A549 (cell line): ENCODE measurements at places on chromosomes 4 and X. TPM values are rescaled to one million over a fixed set of nuclear protein-coding genes. Genes with fewer than 3 reads are reported as not detected.

Gene UGT2B11
- polyA plus RNA-seq = 0.09 to 0.16 TPM (median 0.14 TPM) in 3 replicates

Gene GLOD5
- polyA plus RNA-seq = not detected in 3 replicates

Gene RAB33A
- 0.09 to 0.32 TPM (median 0.12 TPM) in 3 replicates for polyA plus RNA-seq

Gene SERPINA7
- not detected in 3 replicates for polyA plus RNA-seq

Gene AMTN
- polyA plus RNA-seq = not detected in 3 replicates

Gene CSN3
- not detected in 3 replicates for polyA plus RNA-seq

Gene ZBTB33
- polyA plus RNA-seq = 12.8 to 14.6 TPM (median 14.3 TPM) in 3 replicates

Gene AR
- polyA plus RNA-seq = 2.2 TPM in 3 replicates

Gene MAGEA8
- polyA plus RNA-seq = not detected in 3 replicates

Gene BEX5
- not detected in 3 replicates for polyA plus RNA-seq

Gene PRSS12
- polyA plus RNA-seq = 0.28 to 0.45 TPM (median 0.36 TPM) in 3 replicates

Gene SYTL5
- polyA plus RNA-seq = 0.71 to 1.1 TPM (median 0.88 TPM) in 3 replicates

Gene NXF2
- not detected in 3 replicates for polyA plus RNA-seq

Gene WNK3
- 0.03 to 0.04 TPM in 2 of 3 replicates, not detected in the other for polyA plus RNA-seq

Gene VEGFC
- polyA plus RNA-seq = 10.0 to 11.6 TPM (median 11.2 TPM) in 3 replicates

Gene ARX
- 0.21 to 0.46 TPM (median 0.40 TPM) in 3 replicates for polyA plus RNA-seq

Gene ELK1
- polyA plus RNA-seq = 20.6 to 23.5 TPM (median 21.9 TPM) in 3 replicates

DNA sequence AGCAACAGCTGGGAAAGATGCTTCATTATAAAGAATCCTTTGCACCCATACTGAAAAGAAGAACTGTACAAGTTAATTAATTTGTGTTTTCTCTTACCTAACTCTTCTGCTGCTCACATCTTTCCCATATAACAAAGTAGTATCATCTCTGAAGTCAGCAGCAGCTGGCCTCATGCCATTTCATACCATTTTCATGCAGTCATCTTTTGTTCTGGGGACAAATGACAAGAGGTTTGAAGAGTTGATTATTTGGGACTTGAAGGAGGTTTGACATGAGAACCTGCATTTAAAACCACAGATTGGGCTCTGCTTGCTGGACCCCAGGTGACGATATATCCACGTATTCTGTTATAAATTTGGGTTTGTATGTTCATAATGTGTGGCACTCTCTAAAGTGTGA, 430.3 kb downstream of the SPRY1 start:
- DNase-seq = no peak

- DNase-seq = no peak
Observed at GRCh38 chrX:150841456-150842197, 56.8 kb downstream of the CD99L2 start.

GRCh38 chrX:153620576-153620975, 21.6 kb upstream of the CCNQ start:
- DNase-seq = no peak

GRCh38 chr4:823176-823760, 2.7 kb downstream of the CPLX1 start:
- DNase-seq = no peak

DNA sequence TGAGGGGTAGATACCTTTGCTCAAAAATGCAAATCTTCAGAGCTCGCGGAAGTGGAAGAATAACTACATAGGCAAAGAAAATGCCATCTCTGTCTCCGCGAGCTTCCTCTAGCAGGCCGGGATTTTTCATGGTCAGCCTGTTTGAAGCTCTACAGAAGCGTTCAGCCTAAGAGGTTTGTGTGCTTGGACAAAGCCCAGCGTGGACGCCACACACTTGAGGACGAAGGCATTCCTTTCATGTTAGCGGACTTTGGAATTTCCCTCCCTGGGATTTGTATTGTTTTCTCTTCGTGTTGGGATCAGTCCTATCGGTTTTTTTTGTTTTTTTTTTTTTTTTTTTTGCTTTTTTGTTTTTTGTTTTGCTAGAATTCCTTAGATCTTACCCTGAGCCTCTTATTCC, 53.7 kb downstream of the SMIM31 start:
- peak; percentile 0 for DNase-seq

DNA sequence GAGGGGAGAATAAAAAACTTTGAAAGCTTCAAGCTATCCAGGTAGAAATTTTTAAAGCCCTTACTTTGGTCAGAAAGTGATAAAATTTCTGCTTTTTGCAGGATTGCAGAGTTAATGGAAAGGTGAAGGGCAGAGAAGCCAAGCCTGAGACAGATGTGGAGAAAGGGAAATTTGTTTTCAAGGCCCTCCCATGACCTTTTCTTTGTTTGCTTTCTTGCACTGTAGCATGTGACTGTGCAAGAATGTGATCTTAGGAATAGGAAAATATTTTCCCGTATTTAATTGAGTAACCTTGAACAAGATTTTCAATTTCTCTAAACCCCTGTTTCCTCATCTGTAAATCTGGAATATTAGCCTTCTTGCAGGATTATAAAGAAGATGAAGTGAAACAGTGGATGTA, 307.2 kb downstream of the PPARGC1A start:
- no peak for DNase-seq

DNA sequence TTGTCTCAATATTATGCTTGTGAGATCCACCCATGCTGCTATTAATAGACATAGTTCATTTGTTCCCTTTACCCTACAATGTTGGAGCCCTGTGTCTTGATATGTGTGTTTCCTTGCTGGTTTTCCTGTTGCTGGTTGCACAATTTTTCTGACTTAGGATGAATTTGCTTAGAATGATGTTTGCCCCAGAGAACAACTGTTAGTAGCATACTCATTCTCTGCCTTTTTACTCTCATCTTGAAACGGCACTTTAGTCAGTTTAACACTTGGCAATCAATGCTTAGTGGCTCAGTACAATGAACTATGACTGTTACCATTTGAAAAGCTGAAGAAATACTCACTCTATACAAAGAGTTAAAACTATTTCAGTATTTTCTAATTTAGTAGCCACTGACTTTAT, 158.8 kb upstream of the NDST4 start:
- DNase-seq = no peak

DNA sequence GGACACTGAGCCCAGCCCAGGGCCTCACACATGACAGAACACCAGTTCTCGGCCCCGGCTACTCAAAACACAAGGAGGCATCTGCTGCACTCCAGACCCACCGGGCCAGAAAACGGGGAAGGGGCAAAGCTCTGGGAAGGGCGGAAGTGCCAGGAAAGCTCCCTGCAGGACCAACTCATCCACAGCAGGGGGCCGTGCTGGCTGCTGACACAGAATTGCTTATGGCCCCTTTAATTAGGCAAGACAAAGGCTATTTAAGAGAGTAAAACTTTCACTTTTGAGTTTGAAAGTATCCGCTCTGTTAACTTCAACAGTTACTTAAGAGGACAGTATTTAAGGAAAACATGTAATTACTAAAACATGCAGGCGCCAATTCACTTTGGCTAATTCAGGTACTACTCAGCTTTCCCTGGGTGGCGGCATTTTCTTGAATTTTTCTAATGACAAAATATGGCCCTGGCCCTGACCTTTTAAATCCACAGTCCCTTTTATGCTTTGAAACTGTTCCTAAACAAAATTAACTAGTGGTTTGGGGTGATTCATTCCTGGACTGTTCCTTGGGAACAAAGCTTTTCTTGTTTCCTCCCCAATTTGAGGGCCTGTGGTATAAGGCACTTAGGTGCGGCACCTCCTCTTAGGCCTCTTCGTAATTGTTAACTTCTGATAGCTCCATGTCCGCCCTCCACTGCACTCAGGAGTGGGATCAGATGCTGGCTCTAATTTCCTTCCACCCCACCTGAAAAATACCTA, 40.4 kb downstream of the NSG1 start:
- no peak for DNase-seq

GRCh38 chr4:4720646-4721045, 138.8 kb upstream of the MSX1 start:
- no peak for DNase-seq

DNA sequence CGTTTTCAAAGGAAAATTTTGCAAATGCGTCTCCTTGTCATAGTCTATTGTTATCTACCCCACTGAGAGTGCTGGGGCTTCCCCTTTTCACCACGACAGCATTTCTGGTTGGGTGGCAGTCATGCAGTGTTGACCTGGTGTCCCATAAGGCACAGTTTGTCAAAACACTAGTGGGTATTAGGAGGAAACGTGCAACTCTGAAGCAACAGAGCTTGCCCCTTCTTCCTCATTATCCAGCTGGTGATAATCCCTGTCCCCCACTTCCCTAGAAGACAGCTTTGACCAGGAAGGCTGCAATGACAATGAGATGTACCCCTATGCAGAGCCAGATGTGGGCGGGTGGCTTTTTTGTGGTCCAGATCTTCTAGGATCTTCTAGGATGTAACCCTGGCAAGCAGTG, 1.8 kb downstream of the TBC1D1 start:
- DNase-seq = no peak

DNA sequence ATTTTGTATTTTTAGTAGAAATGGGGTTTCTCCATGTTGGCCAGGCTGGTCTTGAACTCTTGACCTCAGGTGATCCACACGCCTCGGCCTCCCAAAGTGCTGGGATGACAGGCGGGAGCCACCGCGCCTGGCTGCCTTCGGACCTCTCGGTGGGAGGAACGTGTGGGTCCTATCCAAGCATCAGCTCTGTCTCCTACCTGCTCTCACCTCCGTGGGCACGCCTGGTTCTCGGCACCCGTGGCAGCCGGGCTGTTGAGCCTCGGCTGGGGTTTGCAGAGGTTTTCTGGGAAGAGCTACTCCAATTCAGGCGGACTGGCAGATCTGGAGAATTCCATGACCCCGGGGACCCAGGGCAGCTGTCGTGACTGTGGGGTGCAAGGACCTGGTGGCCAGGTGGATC, 23.6 kb upstream of the PPP2R3B start:
- no peak for DNase-seq

GRCh38 chr4:78613522-78614321, 62.2 kb downstream of the ANXA3 start:
- DNase-seq = no peak

GRCh38 chr4:56217343-56217890, 169.9 kb downstream of the AASDH start:
- DNase-seq = no peak

- DNase-seq = no peak
Observed at GRCh38 chrX:1618689-1619088, 3.8 kb downstream of the ASMT start.

- DNase-seq = peak; percentile 7
Observed at GRCh38 chrX:140817943-140818342, 108.4 kb downstream of the LINC00632 start.

- DNase-seq = no peak
Observed at GRCh38 chr4:185591679-185592141, 56.4 kb upstream of the PDLIM3 start.

- DNase-seq = no peak
Observed at GRCh38 chr4:8730681-8731080, 138.1 kb downstream of the CPZ start.

DNA sequence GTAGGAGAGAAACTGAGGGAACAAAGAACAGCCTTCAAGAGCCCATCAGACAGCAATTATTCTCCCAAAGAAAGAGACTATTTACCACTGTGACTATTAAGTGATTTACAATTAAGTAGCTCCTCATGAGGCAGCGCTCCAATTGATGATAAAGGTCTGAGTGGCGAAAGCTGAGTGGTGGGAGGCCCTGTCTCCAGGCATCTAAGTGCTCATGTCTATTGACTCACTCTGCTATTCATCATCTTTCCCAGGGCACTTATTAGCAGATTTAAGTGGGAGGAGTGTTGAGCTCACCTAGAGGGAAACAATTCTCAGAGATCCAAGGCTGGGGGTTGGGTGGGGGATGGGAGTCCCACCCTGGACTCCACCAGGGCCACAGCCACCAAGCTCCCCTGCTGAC, 23.3 kb downstream of the AMER1 start:
- no peak for DNase-seq

GRCh38 chrX:127207326-127207725, 387.8 kb downstream of the PRR32 start:
- no peak for DNase-seq

DNA sequence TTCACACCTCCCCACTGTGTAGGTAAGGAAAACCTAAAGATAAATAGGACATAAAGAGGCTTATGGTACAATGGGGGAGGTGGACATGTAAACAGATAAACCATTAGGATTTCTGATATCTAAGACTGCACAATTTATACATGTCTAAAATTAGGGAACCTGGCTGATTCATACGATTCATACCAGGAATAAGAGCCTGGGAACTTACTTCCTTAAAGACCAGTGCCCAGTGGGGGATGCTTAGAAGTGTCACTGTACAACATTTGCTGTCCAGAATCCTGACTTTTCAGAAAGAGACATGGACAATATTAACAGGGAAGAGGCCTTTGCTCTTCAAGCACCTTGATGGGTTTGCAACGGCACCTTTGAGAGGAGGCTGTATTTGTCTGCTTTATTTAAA, 116.8 kb upstream of the KIT start:
- DNase-seq = no peak

GRCh38 chr4:177108708-177109107, 201.0 kb upstream of the NEIL3 start:
- DNase-seq = no peak

- DNase-seq = no peak
Observed at GRCh38 chr4:86247906-86248305, 111.9 kb downstream of the MAPK10 start.

GRCh38 chr4:89914609-89915550, 20.2 kb downstream of the MMRN1 start:
- DNase-seq = no peak

GRCh38 chr4:27692158-27692557, 831.5 kb downstream of the STIM2 start:
- peak; percentile 27 for DNase-seq

- DNase-seq = no peak
Observed at GRCh38 chr4:127668770-127669169, 36.0 kb downstream of the INTU start.

DNA sequence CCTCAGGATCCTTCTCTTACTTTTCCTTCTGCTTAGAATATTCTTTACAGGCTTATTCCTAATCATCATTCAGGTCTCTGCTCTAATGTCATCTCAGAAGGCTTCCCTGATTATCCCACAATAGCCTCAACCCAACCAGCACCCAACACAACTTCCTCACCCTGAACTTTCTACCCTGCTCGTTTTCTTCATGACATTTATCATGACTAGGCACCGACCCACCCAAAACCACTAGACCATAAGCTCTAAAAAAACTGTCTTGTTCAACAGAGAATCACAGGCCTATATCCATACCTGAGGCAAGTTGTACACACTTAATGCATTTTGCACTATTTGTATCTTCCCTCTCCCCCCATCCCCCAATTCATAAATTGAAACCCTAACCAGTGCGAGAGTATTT, 95.3 kb downstream of the SH3RF1 start:
- no peak for DNase-seq

GRCh38 chrX:40773809-40774208, 38.5 kb upstream of the MED14 start:
- no peak for DNase-seq

DNA sequence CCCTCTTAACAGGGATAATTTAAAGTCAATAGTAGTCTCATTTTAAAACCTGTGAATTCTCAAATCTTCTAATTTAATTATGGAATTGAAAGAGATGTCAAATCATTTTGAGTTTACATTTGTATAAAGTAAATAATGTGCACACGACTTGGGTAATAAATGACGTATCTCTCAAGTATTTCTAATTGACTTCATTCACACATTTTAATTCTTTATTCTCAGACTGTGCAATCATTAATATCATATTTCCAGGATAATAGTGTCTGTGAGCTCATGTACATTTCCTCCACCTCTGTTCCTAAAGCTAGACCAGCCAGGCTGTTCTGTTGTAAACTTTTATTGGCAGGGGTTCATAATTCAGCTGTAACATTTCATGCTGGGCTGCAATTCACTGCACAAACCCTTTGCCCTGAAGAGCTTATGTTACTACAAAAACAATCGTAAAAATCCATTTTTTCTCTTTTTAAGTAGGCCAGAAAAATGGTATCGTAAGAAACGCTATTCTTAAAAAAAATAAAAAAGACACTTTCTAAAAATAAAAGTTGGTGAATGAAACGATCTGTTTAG, 1103.1 kb upstream of the TENM3 start:
- DNase-seq = no peak

- peak; percentile 40 for DNase-seq
Observed at GRCh38 chr4:161554372-161554990, 609.3 kb downstream of the FSTL5 start.

- no peak for DNase-seq
Observed at GRCh38 chr4:53618321-53618720, 27.0 kb upstream of the LNX1 start.
